ENCODE measurements at places on chromosomes 1 and 21.

GRCh38 chr1:182629499-182630096 is 25.4 kb upstream of the RGS16 start:
- peak; percentile 36 for DNase-seq

DNA sequence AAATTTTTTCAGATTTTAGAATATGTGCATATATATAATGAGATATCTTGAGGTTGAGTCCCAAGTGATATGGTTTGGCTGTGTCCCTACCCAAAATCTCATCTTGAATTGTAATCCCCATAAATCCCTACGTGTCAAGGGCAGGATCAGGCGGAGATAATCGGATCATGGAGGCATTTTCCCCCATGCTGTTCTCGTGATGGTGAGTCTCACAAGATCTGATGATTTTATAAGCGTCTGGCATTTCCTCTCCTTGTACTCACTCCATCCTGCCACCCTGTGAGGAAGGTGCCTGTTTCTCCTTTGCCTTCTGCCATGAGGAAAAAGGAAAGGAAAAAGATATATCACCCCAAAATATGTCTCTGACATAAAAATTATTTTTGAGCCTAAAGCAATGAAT is 64.6 kb downstream of the TOR3A start:
- no peak for DNase-seq

- no peak for DNase-seq
These were observed 29.3 kb downstream of the IFNGR2 start for GRCh38 chr21:33432496-33432895.

DNA sequence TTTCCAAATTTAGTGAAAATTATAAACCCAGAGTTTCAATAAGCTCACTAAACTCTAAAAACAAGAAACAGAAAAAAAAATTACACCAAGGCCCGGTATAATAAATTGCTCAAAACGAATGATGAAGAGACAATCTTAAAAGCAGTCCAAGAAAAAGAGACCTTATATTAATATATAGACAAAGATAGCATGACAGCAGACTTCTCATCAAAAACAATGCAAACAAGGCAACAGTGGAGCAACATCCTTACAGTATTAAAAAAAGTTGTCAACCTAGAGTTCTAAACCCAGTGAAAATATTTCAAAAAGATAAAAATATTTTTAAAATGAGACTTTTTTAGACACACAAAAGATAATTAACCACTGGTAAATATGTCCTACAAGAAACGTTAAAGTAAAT is 46.7 kb downstream of the KIFAP3 start:
- DNase-seq, result no peak

DNA sequence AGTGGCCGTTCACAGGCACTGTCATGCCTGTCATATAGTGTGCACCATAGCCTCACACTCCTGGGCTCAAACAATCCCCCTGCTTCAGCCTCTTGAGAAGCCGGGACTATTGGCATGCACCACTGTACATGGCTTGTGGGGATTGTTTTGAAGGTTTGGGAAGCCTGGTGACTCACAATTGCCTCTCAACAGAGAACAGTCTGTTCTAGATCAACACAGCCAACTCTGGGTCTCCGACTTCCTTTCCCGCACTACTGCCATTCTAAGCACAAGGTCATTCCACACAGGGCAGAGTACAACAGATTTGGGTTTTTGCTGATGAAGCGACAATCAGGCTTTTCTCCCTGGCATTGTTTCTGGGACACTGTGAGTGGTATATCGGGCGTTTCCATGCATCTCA is 15.5 kb upstream of the AHCTF1 start:
- no peak for DNase-seq

GRCh38 chr1:24909388-24909898 is 20.6 kb downstream of the RUNX3 start:
- DNase-seq, result no peak

DNA sequence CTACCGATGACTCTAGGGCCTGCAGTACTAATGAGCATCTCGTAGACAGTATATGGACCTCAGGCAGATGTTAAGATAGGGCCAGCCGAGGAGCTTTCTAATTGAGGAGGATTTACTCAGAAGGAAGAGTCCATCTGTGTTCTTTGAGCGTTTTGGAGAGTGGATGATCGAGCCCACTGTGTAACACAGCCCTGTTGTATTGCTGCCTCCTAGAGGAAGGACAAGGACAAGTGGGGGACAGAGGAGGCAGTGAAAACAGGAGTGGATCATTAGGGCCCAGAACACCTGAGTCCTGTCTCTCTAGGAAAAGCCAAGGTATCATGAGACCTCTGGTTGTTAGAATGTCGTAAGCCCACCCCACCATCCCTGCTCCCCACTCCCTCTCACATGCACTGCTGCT is 62.9 kb downstream of the TBX19 start:
- no peak for DNase-seq

DNA sequence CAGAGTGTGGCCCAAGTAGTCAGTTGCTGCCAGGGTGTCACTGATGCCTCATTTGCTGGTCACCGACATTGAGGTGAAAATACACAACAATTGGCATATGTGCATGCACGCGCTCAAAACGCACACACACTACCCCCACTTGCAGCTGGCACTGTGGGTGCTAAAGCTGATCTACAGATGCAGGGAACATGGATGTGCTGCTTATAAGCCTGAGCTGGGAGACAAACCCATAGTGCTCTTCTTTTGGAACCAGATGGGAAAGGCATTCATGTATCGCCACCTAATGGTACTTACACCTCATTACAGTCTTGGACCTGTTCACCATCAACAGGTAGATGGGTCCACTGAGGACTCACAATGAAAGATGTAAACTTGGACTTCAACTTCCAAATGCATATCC is 70.3 kb upstream of the CAMK1G start:
- DNase-seq, result no peak

DNA sequence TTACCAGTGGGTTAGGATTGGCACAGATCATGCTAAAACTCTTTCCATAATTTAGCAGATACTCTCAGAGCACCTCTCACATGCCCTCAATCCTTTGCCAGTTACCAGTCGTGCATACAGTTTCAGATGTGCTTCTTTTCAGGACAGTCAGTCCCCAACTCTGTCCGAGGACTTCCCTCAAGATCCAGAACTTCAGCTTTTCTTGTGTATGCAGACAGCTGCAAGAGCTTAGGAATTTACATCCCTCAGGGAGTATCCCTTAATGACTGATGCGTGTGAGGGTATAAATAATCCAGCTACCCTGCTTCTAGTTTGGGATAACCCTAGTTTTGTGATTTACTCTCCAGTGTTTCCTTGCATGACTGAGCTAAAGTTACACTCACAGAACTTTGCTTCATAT is 393.0 kb upstream of the PLXNA2 start:
- DNase-seq, result no peak

- DNase-seq, result no peak
These were observed 283.1 kb downstream of the LMX1A start for GRCh38 chr1:165073185-165074007.

GRCh38 chr1:36358514-36359084 is 27.1 kb downstream of the STK40 start:
- DNase-seq, result no peak
